Esophagus squamous epithelium (tissue), 5 donors: ENCODE measurements at places on chromosomes 2 and 18.

- DNase-seq: no peak
Measured at GRCh38 chr18:74477771-74478170, 18.4 kb upstream of the CNDP2 start.

- DNase-seq: no peak
Measured at GRCh38 chr2:69616755-69617154, 26.8 kb downstream of the AAK1 start.

DNA sequence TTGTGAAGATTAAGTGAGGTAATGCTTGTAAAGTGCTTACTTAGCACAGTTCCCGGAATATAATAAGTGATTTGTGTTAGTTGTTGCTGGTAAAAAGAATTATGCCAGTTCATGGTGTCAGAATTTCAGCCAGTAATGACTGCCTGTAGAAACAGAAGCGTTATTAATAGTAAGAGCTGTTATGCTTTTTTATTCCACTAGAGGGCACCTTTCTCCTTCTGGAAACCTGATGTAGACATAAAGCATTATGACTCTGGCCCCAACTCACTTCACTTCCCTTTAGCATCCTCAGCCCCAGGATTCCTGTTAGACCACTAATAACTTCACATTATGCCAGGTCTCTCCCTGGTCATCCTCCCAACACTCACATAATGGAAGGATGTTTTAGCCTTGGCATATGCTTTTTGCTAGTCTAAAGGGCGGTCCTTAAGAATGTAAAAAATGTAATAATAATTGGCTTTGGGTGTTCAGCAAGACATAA lies 34.9 kb downstream of the C18orf54 start:
- no peak for DNase-seq

- no peak for DNase-seq
Measured at GRCh38 chr2:142291969-142292368, 161.2 kb upstream of the LRP1B start.

GRCh38 chr2:29991086-29991485 lies 69.7 kb upstream of the ALK start:
- DNase-seq: no peak

- DNase-seq: no peak
Measured at GRCh38 chr2:121771976-121772742, 16.7 kb downstream of the TSN start.

DNA sequence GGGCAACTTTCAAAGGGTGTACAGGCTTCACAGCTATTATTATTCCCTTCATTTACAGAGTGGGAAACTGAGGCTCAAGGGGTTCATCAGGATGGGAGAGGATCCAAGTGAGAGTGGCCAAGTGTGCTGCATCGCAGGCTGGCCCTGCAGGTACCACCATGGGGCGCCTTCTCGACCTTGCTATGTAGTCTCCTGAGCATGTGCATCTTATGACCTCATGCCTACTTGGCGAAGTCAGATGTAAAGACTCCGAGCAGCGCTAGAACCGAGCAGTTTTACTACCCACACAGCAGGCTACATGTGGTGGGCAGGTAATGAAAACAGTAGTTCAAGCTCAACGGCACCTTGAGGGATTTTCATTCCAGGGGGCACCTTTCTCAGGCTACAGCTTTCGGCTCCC lies 42.0 kb downstream of the TFCP2L1 start:
- no peak for DNase-seq

- DNase-seq: no peak
Measured at GRCh38 chr2:73243884-73244570, 9.9 kb downstream of the CCT7 start.
